ENCODE measurements at places on chromosomes 4 and X.
A peak's percentile ranks its signal among the peaks of the same experiment; 100 is the strongest.

DNA sequence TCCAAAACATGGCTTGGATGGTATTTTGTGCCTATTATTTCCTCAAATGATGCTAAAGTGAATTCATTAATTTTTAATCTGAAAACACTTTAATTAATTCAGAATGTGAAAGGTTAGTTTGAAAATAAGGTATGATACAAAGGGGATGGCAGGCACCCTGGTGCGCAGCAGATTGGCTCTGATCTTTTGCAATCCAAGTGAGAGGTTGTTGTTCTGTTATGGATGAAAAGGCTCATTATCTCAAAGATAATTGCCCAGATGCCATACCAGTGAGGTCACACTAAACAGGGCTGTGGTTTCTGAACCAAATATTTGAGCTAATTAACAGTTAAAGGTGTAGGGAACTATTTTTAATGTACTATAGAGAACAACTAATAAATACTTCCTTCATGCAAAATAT lies 504.9 kb downstream of the RAPGEF2 start:
- ATAC-seq, result no peak

DNA sequence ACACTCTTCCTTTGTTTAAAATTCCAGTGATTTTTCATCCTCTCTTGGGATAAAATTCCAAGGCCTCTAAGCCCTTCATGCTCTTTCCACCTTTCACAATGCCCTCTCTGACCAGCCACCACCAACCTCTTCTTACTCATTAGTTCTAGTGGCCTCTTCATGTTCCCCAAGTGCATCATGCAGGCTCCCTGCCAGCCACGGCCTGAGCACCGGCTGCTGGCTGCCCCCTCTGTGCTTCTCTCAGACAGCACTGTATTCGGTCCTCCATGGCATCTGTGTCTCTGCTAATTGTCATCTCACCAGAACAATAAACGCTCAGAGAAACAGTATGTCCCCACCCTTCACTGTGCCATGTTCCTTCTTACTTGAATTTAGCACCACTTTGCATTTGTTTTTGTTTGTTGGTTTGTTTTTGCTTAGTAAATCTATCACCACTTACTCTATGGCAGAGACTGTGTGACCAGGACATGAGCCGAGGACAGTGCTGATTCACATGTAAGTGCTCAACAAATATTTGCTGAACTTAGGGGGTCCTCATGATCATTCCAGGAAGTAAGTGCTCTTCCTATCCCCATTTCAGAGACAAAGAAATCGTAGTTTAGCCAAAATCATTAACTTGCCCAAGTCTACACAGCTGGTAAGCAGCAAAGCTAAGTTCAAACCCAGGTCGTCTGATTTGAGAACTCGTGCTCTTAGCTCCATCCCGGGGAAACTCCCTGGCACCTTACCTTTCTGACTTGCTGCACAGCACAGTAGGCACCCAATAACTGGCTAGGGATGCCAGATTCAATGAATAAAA lies 77.1 kb upstream of the UCP1 start:
- no peak for ATAC-seq

- ATAC-seq, result no peak
Observed at GRCh38 chrX:125492439-125492838, 172.8 kb downstream of the TEX13C start.

GRCh38 chr4:141246683-141247429 lies 26.2 kb downstream of the ZNF330 start:
- peak; percentile 62 for ATAC-seq

DNA sequence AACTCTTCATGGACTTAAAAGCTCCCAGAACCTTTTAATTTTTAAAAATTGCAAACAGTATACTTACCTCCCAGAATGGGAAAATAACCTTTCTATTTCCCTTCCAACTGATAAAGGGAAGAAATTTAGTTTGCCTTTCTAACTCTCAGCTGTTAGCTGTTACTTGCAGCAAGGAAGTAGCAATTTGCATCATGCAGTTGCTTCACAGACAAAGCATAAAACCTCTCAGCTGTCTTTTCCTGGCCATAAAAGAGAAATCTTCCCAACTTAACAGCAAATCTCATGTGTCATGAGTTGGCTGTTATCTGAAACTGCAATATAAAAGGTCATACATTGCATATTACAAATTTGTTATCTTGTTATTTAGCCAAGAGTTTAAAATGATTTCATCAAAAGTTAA lies 18.4 kb downstream of the C4orf17 start:
- ATAC-seq, result no peak

DNA sequence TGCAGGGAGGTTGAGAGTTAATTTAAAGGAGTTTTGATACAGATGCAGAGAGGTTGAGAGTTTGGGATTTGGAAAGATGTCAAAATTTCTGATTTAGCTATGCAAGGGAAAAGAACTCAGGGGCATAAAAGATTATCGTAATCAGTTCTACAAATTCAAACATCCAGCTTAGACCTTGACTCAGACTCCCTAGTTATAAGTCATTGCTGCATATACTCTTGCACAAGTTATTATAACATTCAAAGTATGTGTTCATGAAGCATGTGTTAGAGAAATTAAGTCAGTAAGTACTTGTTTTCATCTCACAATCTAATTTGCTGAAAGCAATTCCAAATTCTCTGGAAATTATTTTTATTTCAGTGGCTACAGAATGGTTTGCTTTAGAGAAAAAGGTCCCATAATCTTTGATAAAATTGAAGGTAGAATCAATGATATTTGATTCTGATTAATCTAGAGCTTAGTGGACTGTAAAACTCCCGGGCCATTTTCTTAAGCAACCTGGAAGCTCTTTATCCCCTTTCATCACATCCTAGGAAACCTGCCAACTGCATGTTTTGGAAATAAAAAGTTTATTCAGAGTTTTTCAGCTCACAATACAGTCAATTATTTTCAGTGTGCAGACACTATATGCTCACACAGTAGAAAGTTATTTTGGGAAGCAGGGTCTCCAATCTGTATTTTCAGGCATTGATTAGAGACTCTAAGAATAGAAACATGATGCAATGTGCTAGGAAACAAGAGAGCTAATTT lies 132.9 kb upstream of the SPANXC start:
- no peak for ATAC-seq

GRCh38 chr4:78426972-78427371 lies 124.6 kb upstream of the ANXA3 start:
- no peak for ATAC-seq

- ATAC-seq, result no peak
Observed at GRCh38 chrX:112800971-112801775, 39.5 kb downstream of the AMOT start.

DNA sequence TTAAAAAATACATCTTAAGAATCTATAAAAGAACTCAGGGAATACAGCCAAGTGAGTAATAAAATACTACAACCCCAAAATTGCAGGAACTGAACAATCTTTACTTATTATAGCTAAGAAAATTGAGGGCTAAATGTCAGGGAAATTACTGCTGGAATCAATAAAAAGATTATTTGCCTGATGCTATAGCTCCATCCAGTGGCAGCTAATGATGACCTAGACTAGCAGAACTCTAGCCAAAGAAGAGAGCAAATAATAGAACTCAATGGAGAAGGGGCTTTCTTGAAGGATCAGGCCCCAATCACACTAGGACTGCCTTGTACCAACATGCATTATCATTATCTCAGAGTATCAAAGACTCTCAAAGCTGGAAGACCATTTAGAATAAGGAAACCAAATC lies 85.0 kb upstream of the FAM241A start:
- ATAC-seq, result no peak

DNA sequence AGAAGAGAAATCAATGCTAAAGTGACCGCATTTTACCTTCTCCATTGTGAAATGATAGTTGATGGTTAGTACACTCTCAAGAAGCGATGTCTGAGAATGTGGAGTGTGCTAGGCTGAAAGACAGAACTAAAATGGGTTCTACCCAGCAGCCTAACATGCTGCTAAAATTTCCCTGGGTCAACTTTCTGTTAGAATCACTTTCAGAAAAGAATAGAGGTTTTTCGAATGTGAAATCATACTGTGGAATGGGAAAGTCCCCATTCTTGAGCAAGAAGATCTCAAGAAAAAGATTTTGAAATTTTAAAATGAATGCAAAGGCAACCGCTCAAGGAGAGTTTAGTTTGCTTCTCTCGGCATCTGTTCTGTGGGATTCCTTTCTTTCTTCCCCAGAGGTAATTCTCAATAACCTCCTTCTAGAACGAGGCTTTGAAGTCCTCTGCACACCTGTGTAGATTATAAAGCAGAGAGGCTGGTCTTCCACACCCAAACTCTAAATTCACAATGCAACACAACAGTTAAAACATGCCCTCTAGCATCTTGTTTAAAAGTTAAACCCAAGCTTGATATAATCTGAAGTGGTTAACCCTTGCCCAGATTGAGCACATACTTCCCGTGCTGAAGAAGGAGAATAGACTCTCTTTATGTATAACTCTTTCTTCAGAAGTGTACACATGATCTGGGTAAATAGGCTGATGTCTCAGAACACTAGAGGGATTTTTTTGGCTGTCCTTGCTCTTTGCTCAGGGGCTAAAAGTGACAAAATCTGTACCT lies 208.7 kb upstream of the KLF3 start:
- ATAC-seq, result peak; percentile 81
